Stimulated activated CD8-positive, alpha-beta memory T cell treated with anti-CD3 and anti-CD28 coated beads, Interleukin-4, amount 100 ng/mL, for 48 hours (primary cell): ENCODE measurements at places on chromosomes 6 and 20.

- DNase-seq, result no peak
Measured at GRCh38 chr6:170388113-170388512, 81.6 kb downstream of the FAM120B start.

DNA sequence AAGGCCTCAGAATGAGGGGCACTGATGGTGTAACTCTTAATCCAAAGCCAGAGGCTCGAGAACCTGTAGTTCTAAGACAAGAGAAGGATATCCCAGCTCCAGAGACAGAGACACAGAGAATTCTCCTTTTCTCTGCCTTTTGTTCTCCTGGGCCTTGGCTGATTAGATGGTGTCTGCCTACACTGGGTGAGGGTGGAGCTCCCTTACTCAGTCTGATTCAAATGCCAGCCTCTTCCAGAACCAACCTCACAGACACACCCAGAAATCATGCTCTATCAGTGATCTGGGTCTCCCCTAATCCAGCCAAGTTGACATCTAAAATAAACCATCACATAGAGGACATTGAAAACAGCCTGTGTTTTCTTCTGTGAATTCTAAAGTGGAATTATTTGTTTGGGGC is 68.0 kb upstream of the SMIM28 start:
- DNase-seq, result no peak

- DNase-seq, result peak; percentile 26
Measured at GRCh38 chr20:25077610-25078169, 4.3 kb downstream of the VSX1 start.

- no peak for DNase-seq
Measured at GRCh38 chr6:93123585-93123984, 295.8 kb downstream of the EPHA7 start.

GRCh38 chr6:2876210-2877056 is 26.7 kb downstream of the SERPINB9 start:
- DNase-seq, result no peak

DNA sequence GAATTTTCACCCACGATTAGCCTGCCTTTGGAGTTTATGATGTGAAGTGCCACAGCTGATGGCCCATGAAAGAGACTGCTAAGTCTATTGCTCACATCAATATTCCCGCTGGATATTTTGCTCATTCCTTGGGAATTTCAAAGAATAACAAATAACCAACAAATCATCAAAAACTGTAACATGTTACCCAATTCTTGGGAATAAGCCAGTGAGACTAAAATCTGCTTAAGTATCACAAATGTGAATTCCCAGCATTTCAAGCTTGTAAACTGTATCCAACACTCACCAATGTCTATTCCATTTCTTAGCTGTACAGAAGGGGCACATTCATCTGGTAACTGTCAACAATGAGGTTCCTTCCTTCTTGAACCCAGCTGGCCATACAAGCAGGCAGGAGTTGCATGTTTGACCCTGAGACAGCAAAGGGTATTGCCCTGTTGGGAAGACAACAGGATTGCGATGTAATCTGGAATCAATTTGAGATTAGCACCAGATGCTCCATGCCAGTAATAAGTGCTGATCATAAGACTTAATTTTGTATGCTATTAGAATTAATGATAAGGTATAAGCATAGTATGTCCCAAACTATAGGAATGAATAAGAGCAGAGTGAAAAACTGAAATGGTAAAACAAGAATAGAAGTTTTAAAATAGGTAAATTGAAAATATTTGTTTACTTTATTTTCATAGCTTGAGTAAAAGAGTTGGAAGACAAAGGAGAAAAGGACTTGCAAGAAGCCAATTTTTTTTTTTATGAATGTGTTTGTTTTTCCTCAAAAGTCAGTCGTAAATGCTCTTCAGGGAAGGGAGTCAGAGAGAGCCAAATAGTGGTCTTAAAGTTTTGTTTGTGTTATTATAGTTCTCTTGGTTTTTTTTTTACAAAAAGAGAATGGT is 58.8 kb downstream of the RSPO3 start:
- DNase-seq, result no peak

DNA sequence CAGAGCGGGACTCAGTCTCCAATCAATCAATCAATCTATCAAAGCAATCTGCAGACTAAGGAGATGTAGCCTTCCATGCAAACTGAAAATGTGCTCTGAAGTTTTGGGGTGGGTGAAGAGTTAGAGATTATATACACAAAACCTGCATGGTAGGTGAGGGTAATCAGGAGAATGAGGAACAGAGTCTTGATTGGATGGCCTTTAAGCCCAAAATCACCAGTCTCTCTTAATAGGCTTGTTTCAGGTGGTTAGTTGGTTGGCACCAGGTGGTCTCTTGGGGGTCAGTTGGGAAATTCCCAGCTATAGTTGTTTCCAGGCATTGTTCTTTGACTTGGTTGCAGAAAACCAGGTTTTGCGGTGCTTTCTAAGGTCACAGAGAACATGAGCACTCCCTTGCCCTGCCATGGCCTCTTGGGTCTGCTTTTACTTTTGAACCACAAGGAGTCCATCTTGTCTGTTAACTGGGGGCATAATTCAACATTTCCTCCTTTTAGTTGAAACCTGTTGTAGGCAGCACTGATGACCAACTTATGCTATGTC is 33.3 kb upstream of the EIF2S2 start:
- no peak for DNase-seq

GRCh38 chr6:8166156-8166555 is 63.8 kb upstream of the EEF1E1 start:
- DNase-seq, result no peak

DNA sequence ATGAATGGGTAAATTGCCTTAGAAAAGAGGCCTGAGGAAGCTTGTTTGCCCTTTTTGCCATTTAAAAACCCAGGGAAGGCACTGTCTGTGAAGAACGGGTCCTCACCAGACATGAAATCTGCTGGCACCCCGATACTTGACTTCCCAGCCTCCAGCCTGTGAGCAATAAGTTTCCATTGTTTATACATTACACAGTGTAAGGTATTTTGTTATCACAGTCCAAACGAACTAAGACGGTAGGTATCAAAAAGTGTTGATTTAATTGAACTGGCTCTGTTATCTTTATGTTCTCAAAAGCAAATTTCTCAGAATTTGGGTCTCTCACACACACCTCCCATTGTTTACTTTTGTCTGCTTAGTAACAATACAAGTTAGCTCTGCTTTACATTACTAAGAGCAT is 181.1 kb upstream of the MARCKS start:
- no peak for DNase-seq

- DNase-seq, result no peak
Measured at GRCh38 chr6:137967689-137968454, 100.8 kb downstream of the TNFAIP3 start.

GRCh38 chr20:34369265-34369664 is 6.2 kb downstream of the ITCH start:
- DNase-seq, result peak; percentile 42

- no peak for DNase-seq
Measured at GRCh38 chr20:43939762-43940121, 25.1 kb downstream of the TOX2 start.

DNA sequence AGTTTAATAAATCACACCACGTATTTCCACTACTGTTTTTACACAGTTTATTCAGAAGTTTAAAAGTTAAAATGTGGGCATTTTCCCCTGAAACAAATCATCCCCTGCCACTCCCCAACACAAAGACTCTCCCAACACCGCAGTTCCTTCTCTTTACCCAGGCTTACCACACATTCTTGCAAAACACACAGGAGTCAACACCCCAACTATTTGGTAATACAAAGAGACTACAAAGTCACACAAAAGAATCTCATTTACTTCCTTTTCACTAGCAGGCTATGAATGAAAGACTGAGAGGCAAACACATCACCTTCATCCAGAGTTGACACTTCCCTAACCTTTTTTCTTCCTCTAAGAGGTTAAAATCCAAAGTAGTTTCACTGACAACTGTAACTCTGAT is 51.1 kb downstream of the KCTD20 start:
- no peak for DNase-seq

DNA sequence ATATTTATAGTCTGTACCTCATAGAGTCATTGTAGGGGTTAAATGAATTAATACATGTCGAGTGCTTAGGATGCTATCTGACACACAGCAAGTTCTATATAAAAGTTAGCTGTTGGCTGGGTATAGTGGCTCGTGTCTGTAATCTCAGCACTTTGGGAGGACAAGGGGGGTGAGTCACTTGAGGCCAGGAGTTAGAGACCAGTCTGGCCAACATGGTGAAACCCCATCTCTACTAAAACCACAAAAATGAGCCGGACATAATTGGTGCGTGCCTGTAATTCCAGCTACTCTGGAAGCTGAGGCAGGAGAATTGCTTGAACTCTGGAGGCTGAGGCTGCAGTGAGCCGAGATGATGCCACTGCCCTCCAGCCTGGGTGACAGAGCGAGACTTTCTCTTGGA is 222.9 kb downstream of the UBE3D start:
- DNase-seq, result no peak

DNA sequence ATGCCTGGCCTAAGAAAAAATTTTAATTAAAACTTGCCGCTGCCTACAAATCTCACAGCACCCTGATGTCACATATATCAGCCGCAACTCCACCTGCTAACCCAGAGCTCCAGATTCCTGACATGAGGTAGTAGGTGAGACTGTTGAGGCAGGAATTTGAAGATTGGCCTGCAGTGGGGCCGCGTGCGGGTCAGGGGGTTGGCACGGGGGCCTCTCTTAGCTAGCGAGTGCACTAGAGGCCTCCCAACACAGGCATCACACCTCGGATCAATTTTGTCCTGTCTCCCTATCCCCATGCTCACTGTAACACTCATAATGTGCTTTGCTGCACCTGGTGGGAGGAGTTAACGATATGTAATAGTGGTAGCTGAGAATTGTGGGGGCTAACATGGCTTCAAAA is 349.8 kb downstream of the CDC5L start:
- no peak for DNase-seq

DNA sequence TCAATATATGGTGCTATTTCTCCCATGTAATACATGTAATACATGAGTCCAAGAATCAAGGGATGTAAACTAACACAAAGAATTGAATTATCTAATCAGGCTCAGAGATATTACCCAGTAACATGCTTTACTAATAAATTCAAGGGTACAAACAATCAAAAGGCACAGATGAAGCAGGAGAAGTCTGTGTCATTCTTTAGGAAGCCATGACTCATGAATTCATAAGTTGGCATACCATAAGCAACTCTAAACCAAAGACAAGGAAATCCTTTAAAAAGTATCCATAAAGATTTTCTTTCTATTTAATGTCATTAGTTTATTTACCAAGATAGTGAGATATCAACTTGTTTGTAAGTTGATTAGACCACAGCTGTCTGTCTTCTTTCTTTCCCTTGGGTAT is 446.0 kb upstream of the IMPG1 start:
- no peak for DNase-seq

DNA sequence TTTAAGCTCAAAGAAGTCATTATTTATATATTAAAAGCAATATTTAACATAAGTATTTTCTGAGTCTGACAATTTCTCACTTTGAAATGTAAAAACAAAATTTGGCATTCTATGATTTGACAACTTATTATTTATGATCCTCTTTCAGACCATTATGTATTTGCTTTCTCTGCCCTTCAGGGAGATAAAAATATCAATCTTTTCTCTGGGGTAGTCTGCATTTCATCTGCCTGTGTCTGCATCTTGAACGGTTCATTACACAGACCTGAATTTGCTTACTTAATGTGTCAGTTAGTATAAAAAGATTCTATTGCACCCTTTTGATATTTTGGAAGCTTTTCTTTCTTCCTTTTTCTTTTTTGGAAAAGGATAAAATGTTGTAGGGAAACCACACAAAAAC is 354.0 kb upstream of the RGS17 start:
- no peak for DNase-seq

DNA sequence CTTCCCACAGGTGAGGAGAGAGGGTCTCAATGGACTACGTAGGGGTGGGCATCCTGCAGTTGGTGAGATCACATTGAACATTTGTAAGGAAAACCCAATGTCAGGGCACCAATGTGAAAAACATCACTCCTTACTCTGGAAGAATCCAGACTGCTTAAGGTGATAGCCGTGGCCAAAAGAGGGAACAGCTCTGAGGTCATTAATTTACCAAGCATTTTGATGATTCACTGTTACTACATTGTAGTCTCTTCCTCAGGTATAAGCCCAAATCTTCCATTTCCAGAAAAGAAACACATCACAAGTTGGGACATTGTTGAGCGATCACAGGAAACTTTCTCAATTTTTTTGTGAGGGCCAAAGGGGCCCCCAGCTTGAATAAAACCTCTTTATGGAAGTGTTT is 61.1 kb upstream of the SPTLC3 start:
- DNase-seq, result no peak
